Caudate nucleus (tissue), 63 donors: ENCODE measurements at places on chromosomes 16 and 17.

- no peak for DNase-seq
Measured at GRCh38 chr17:50133769-50134099, 3.8 kb upstream of the SAMD14 start.

- no peak for DNase-seq
Measured at GRCh38 chr16:17276610-17277009, 194.2 kb downstream of the XYLT1 start.

DNA sequence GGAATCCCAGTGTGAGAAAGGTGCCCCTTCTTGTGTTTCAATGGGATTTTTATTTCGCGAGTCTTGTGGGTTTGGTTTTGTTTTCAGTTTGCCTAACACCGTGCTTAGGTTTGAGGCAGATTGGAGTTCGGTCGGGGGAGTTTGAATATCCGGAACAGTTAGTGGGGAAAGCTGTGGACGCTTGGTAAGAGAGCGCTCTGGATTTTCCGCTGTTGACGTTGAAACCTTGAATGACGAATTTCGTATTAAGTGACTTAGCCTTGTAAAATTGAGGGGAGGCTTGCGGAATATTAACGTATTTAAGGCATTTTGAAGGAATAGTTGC, 567 bp downstream of the UBB start:
- DNase-seq, result no peak

- DNase-seq, result no peak
Measured at GRCh38 chr17:74329378-74329777, 3.4 kb downstream of the KIF19 start.

- no peak for DNase-seq
Measured at GRCh38 chr16:15606518-15607220, 36.3 kb downstream of the MARF1 start.

DNA sequence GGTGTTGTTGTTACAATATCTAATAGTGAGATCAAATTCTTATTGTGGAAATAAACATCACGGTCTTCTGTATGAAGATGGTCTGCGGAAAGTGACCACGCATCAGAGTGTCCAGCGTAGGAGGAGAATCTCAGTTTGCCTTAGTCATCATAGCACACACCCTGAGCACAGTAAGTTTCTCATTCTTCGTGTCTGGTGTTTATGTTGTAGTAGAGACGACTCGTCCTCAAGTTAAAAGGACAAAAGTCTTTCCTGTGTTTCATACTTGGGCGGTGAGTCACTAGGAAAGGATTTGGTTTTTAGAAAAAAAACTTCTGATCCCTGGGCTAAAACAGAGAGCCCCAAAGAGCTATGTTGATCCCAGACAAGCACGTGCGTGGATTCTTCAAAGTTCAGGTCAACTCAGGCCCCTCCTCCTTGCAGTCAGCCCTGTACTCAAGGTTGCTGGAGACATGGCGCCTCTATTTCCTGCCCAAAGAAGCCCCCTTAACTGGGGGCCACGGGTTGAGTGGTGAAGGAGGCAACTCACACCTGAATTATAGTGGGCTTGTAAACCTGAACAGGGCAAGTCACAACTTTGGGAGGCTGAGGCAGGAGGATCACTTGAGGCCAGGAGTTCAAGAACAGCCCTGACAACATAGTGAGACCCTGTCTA, 170.4 kb downstream of the ZFHX3 start:
- DNase-seq, result no peak

- DNase-seq, result no peak
Measured at GRCh38 chr17:61757168-61757567, 106.2 kb downstream of the BRIP1 start.

DNA sequence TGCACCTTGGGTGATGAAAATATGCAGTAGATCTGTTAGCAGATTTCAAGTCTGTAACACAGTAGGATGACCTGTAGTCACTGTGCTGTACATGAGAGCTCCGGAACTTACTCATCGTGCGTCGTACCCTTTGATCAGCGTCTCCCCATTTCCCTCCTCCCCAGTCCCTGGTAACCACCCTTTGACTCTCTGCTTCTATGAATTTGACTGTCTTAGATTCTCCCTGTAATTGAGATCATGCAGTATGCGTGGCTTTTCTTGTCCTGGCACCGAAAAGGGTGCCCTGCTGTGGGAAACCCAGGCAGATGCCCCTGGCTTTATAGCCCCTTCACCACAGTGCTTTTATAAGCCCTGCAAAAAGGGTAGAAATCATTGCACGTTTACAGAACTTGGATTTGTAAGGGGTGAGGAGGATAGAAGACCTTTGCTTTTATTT, 20.5 kb downstream of the CLEC16A start:
- no peak for DNase-seq

GRCh38 chr17:43193251-43193650, 18.4 kb upstream of the TMEM106A start:
- no peak for DNase-seq

- DNase-seq, result no peak
Measured at GRCh38 chr17:77326636-77327035, 185.9 kb downstream of the SEC14L1 start.

GRCh38 chr16:19705843-19706242, 12.2 kb downstream of the KNOP1 start:
- DNase-seq, result no peak

- DNase-seq, result no peak
Measured at GRCh38 chr16:27289669-27290068, 21.1 kb upstream of the NSMCE1 start.

- peak; percentile 66 for DNase-seq
Measured at GRCh38 chr16:75860326-75861053, 134.2 kb upstream of the CPHXL start.

- DNase-seq, result no peak
Measured at GRCh38 chr17:29612404-29613280, 10.1 kb downstream of the CORO6 start.

DNA sequence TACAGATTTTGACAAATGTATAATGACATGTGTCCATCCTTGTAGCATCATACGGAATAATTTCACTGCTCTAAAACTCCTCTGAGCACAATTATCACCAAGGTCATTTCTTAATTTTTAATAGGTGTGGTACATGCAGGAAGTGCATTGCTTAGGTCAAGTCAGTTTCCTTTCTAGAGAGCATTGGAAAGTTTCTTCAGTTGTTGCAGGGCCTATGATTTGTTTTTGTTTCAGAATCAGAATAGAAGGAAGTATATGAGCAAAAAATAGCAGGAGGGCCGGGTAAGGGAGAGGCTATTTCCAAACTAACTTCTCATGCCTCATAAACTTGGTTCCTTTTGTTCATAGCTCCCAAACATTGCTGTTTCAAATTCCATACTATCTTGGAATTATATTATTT, 24.0 kb upstream of the SLFN5 start:
- no peak for DNase-seq

GRCh38 chr16:73568769-73569168, 520.8 kb upstream of the ZFHX3 start:
- DNase-seq, result no peak

DNA sequence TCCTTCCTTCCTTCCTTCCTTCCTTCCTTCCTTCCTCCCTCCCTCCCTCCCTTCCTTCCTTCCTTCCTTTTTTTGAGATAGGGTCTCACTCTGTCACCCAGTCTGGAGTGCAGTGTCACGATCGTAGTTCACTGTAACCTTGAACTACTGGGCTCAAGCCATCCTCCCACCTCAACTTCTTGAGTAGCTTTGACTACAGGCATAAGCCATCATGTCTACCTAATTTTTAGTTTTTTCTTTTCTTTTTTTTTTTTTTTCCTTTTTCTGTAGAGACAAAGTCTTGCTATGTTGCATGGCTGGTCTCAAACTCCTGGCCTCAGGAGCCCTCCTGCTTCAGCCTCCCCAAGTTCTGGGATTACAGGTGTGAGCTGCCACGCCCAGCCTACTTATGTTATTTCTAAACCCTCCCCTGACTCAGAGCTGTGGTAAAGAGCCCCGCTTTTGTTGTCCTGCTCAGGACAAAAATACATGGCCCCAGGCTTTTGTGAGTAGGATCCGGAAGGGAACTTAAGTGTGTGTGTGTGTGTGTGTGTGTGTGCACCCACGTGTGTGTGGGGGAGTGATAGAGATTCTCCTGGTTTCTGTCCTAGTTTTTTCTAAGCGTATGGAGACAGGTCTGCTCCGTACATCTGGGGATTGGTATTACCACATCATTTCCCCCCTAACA, 67.1 kb downstream of the PRKCB start:
- no peak for DNase-seq

DNA sequence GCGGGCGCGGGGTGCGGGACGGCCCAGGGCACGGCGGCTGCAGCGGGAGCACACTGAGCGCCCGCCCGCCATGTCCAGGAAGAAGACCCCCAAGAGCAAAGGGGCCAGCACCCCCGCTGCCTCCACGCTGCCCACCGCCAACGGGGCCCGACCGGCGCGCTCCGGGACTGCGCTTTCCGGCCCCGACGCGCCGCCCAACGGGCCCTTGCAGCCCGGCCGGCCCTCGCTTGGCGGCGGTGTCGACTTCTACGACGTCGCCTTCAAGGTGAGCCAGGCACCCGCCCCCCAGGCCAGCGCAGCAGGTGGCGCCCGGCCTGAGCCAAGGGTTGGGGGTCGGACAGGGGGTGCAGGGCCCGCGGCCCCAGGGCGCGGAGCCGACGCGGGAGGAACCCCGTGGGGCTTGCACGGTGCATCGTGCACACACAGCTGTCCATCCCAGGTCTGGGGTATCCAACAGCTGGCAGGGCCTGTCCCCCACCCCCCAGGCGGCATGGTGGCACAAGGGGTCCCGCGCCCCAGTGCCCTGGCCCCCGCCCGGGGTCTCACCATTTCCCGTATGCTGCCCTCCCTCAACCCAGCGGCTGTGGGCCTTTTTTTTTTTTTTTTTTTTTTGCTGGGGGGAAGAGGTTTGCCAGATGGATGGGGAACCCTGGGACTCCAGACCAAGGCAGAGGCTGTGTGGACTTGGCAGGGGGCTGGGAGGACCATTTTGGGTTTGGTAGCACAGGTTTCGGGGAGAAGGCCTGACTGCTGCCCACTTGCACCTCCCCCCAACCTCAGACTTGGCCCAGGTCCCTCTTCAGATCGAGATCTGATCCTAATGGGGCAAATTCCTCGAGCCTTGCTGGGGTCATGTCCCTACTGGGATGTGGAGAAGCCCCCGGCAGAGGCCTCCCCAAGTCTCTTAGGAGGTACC, 547 bp downstream of the RAB26 start:
- no peak for DNase-seq

DNA sequence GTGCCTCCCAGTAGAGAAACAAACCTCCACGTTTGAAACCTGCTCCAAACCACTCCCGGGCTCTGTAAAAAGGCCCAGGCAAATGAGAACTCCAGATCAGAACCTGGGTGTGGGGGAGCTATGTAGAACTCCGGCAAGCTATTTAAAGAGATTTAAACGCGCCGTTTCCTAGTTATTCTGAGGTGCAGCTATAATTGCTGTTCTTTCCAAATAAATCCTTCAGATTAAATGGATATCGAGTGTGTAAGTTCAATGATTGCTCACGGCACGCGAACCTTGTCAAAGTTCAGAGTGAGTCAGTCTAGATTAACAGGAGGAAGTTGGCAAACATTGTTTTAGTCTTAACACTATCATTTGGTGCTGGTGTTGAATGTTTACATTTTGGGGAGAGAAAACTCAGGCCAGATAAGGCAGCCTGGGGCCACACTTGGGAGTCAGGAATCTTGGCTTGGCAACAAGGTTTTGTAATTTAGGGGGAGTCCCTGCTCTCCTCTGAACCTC, 92.9 kb upstream of the SALL1 start:
- DNase-seq, result no peak

DNA sequence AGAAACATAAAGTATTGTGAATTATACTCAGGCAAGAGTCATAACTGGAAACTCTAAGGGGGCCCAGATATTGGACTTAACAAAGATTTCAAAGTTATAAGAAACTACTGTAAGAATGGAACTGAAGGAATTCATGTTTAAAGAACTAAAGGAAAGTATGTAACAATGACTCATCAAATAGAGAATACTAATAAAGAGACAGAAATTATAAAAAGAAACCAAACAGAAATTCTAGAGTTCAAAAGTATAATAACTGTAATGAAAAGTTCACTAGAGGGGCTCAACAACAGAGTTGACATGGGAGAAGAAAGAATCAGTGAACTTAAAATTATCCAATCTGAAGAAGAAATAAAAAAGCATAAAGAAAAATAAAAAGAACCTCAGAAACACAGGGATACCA, 55.4 kb downstream of the ADCY9 start:
- no peak for DNase-seq

DNA sequence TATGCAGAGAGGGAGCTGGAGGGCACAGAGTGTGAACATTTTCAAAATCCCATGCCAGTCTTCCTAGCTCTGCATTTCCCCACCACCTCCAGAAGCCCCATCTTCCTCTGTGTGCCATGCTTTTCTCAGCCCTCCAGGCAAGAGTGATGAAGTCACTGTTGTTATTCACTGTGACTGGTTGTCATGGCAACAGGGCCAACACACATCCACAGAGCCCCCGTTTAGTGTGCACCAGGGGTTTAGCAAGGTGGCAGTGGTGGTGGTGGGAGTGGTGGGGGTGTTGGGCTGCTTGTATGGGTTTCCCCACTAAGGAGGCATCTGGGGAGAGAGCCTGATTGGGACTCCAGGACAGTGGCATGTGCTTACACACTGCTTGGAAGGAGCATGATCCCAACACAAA, 309.9 kb upstream of the ASIC2 start:
- no peak for DNase-seq

GRCh38 chr17:20944014-20944865, 98.6 kb downstream of the USP22 start:
- DNase-seq, result no peak

- DNase-seq, result no peak
Measured at GRCh38 chr17:68775318-68775717, 174.2 kb upstream of the FAM20A start.

GRCh38 chr17:83149761-83150251, 70.4 kb downstream of the METRNL start:
- DNase-seq, result no peak

GRCh38 chr16:77590707-77591106, 131.6 kb upstream of the NUDT7 start:
- no peak for DNase-seq

DNA sequence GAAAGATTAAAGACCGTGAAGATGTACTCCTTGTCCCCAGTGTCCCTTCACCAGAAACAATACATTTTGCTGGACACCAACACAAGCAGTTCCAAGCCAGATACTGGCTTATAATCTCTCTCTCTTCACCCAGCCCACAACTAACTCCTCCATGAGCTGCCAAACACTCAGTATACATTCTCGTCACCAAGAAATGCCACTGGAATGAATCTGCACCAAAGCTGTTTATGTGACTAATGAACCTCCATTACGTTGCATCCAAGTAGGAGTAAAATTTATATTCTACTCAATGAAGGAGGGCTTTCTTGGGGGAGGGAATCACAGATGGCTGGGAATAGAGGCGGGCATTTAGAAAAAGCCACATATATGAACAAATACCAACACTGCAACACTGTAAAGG, 20.9 kb upstream of the SOX9 start:
- DNase-seq, result no peak

- DNase-seq, result no peak
Measured at GRCh38 chr16:27786221-27786922, 236.4 kb downstream of the KATNIP start.
